ENCODE measurements at places on chromosomes 16 and 17. TPM values are rescaled to one million over a fixed set of nuclear protein-coding genes. Genes with fewer than 3 reads are reported as not detected.

Gene IL17C
- not detected for total RNA-seq

Gene OSGIN1
- 9.3 TPM for total RNA-seq

Gene TSPOAP1
- total RNA-seq: 28.6 TPM

Gene VAT1L
- 0.33 TPM for total RNA-seq

- no peak for DNase-seq
Observed at GRCh38 chr16:86044881-86045590, 146.1 kb downstream of the IRF8 start.

DNA sequence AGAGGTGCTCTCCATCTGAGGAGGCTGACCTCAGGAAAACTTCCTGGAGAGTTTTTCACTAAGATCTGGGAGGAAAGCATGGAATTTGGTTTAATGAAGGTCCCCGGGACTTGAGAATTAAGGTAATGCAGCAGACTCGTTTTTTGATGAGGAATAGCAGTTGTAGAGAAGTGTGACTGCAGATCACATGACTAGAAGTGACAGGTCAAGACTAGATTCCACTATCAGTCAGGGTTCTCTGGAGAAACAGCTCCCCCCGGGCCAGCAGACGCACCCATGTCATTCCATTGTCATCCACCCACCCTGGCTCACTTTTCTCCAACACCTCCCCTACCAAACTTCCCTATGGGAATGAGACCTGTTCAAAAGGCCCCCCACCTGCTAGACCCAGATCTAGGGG lies 1.9 kb upstream of the DHRS13 start:
- DNase-seq: no peak

- DNase-seq: no peak
Observed at GRCh38 chr16:75922250-75922649, 196.0 kb upstream of the CPHXL start.

GRCh38 chr17:6098050-6098822 lies 28.1 kb downstream of the WSCD1 start:
- no peak for DNase-seq

Data from ovary (tissue), 10 donors.